ENCODE measurements at places on chromosomes 7 and 10. TPM values are rescaled to one million over a fixed set of nuclear protein-coding genes. Genes with fewer than 3 reads are reported as not detected.

GRCh38 chr7:105188201-105188600, 174.2 kb downstream of the KMT2E start:
- no peaks in the 10 kb centered on the region for H3K36me3 ChIP-seq
- no peak overlapping the region for H3K4me3 ChIP-seq
- no peak overlapping the region for H3K27ac ChIP-seq

DNA sequence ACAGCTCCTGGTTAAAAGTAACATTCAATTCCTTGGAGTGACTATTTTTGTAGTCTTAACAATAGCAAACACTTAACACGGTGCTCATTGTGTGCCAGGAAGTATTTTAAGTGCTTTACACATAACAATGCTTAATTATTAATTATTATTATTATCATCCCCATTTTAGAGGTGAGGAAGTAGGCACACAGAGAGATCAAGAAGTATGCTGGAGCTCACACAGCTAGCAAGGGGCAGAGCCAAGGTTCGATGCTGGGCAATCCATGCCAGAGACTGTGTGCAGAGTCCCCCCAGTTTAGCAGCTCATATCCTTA, 48.2 kb upstream of the SMNDC1 start:
- peaks cover 3% of the 10 kb centered on the region for H3K27me3 ChIP-seq
- peaks cover 45% of the 10 kb centered on the region for H3K4me1 ChIP-seq
- no peaks in the 10 kb centered on the region for H3K36me3 ChIP-seq
- DNase-seq, result no peak
- H3K4me3 ChIP-seq, result no peak overlapping the region

DNA sequence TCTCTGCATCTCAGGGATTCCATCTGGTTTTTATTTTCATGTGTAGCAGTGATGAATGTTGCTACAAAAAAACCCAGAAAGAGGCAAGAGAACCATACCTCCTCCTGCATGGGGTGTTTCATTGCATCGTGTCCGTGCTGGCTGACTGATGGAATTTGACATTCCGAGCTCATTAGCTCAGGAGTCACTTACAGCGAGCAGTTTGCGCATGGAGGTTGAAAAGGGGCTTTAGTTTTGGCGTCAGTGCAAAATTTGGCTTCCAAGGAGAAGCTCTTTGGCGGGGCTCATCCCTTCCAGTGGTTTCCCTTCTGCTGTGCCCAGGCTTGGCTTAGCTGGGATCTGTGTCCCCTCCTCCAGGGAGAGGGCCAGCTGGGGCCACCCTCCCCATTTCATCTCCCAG, 25.8 kb downstream of the EMX2 start:
- H3K27me3 ChIP-seq, result no peaks in the 10 kb centered on the region
- H3K4me3 ChIP-seq, result no peak overlapping the region
- no peak overlapping the region for H3K27ac ChIP-seq

DNA sequence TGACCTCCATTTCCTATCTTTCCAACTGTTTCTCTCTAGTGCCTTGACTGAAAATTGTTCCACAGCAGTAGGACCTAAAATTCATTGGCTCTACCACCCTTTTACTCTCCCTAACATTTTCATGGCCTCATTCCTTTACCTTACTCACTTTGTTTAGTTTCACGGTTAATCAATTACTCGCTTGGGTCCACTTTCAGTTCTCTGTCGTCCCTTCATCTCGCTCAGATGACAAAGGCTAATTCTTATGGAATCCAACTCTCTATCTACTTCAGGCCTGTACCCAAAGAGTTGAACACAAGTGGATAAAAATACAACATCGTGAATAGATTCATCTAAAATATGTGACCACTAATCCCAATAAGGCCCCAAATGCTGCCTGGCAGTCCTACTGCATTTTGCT, 85.9 kb upstream of the ADO start:
- H3K4me3 ChIP-seq, result no peak overlapping the region
- no peaks in the 10 kb centered on the region for H3K27me3 ChIP-seq
- H3K4me1 ChIP-seq, result no peaks in the 10 kb centered on the region
- no peaks in the 10 kb centered on the region for H3K36me3 ChIP-seq
- no peak overlapping the region for H3K27ac ChIP-seq

DNA sequence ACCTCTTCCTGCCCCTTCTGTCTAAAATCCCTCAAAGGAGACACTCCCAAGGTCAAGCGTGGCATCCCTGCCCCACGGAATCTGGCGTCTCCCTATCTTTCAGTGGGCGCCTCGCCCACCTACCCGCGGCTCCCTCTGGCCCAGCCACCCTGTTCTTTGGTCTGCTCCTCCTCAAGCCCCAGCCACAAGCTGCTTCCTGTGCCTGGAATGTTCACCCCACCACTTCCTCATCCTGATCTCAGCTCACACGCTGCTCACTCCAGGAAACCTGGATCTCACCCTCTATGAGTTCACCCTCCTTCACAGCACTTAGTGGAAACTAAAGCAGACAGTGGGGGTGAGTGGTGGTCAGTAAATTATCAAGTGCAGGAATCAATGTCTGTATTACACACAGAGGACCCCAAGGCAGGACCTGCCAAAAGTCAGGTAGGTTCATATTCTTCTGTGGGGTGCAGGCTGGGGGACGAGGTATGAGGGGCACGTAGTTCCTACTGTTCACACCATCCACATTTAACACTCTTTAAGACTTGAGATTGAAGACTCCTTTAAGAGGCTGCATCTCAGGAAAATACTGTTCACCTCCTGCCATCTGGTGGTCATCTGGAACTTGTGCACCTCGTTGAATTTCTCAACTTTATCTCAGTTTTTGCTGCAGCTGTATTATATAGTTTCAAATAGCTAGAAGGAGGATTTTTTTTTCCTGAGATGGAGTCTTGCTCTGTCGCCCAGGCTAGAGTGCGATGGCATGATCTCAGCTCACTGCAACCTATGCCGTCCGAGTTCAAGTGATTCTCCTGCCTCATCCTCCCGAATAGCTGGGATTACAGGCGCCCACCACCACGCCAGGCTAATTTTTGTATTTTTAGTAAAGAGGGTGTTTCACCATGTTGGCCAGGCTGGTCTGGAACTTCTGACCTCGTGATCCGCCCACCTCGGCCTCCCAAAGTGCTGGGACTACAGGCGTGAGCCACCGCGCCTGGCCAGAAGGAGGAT, 166.6 kb downstream of the ARHGAP21 start:
- H3K4me3 ChIP-seq, result no peak overlapping the region
- H3K36me3 ChIP-seq, result no peaks in the 10 kb centered on the region
- no peaks in the 10 kb centered on the region for H3K27me3 ChIP-seq
- no peak overlapping the region for H3K27ac ChIP-seq

TMEM178B gene
- total RNA-seq, result 32.5 TPM

FAM107B gene
- 23.7 TPM for total RNA-seq

Measured in heart left ventricle (tissue), 16 donors.